Thymus (tissue), 14 donors: ENCODE measurements at places on chromosomes 11 and 22.
A peak's percentile ranks its signal among the peaks of the same experiment; 100 is the strongest.

GRCh38 chr22:46815132-46815531 is 52.7 kb downstream of the TBC1D22A start:
- no peak for DNase-seq

DNA sequence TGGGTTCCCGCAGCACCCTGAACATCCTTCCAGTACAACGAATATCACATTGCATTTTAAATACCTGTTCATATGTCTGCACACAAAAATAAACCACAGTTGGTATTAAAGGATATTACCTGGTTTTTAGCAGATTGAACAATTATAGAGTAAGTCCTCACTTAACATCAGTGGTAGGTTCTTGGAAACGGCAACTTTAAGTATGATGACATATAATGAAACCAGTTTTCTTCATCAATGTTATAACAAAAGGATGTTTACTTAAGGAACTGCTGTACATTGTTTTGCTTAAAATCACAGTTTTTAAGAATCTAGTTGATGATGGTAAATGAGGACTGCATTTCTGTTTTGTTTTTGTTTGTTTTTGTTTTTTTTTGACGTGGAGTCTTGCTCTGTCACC is 28.0 kb downstream of the TRIM66 start:
- no peak for DNase-seq

DNA sequence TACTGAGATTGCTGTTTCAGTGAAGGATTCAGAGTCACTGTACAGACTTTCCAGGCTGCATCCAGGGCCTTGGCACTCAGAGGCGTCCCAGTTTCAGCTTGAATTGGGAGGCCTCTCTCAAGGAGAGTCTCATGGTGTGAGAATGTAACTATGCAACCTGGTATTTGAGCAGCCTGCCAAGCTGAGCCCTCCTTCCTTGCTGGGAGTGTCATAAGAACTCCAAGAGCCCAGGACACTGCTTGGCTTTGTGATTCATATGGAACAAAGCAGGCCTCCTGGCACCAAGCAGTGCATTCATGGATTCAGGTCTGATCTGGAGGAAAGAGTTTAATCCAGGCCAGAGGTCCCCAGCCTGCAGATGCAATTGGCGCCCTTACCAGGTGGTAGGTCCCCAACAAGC is 171.7 kb downstream of the DBX1 start:
- DNase-seq, result no peak

DNA sequence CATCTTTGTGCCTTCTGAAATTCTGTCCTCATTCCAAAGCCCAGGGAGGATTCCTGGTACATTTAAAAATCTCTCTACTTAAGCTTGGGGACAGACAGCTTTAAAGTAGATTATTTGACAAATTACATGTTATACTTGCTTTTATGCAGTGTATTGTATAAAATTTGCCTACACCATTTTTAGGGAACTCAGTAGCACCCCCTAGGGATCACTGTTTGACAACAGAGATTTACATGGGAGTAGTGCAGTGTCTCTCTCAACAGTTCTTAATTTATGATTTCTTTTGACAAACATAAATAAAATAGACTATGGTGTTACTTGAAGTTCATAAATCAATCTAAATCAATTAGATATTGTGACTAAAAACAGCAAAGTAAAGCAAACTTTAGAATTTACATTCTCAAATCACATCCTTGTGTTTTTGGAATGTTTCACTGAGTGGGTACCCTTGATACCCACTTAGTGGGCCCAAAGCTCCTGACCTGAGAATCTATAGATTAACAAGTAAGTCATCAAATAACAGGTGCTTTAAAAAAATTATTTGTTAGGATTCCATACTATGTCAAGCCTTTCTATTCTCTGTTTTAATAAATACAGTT is 428.8 kb downstream of the DYNC2H1 start:
- DNase-seq, result no peak

- no peak for DNase-seq
Measured at GRCh38 chr11:65861533-65862183, 1.4 kb downstream of the MUS81 start.

GRCh38 chr11:59261150-59261549 is 48.4 kb upstream of the MPEG1 start:
- DNase-seq, result no peak

DNA sequence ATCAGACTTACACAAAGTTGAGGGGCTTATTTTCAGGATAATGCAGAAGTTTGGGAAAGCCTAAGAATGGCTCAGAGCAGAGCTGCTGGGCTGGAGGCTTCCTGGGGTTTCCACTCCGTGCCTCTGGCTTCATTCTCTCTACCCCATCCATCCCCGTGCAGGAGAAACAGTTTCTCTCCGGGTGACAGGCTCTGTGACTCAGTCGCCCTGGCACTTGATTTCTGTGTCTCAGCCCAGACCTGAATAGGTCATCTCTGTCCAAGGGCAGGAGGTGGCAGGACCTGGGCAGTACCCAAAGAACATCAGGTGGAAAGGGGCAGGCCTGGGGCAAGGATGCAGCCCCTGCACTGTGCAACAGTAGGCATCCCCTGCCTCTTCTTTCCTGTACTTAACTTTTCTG is 38.4 kb upstream of the RTL6 start:
- DNase-seq, result no peak

- no peak for DNase-seq
Measured at GRCh38 chr11:77967753-77968152, 26.7 kb downstream of the INTS4 start.

DNA sequence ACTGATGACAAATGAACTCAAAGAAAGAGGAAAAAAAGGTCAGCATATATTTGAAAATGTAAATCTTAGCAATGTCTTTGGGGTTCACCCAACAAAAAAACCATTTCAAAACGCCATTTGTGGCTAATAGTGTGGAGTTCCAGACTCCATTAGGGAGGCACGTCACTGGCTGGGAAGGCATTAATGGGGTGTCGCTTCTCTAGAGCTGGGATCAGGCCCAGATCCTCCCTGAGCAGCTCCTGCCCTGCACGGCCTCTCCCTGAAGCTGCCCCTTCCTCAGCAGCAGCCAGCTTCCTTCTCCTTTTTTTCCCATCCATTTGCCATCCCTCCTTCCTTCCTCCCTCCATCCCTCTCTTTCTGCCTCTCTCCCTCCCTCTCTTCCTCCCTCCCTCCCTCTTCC is 98.8 kb upstream of the LMO1 start:
- DNase-seq, result no peak

- DNase-seq, result no peak
Measured at GRCh38 chr11:68549789-68550484, 89.4 kb downstream of the PPP6R3 start.

DNA sequence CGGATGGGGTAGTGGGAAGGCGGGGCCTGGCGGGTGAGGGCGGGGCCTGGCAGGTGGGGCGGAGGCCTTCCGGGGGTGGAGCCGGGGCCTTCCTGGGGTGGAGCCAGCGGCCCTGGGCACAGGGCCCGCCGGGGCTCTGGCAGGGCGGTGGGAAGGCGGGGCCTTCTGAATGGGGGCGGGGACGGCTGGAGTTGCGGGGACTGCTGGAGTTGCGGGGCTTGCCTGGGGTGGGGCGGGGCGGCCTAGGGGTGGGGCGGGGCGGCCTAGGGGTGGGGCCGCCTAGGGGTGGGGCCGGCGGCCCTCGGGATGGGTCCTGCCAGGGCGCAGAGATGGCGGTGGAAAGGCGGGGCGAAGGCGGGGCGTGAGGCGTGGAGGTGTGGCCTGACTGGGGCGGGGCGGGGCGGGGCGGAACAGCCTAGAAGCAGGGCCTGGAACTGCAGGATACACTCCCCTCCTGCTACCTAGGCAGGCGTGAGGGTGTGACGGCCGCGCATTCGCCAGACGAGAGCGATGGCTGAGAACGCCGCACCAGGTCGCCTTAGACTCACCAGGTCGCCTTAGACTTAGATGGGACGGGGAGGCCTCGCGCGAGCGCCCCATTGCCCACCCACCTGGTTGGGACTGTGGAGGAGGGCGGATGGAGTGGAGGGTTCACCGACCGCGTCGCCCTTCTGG is 19.3 kb downstream of the RRP7A start:
- DNase-seq, result peak; percentile 47

DNA sequence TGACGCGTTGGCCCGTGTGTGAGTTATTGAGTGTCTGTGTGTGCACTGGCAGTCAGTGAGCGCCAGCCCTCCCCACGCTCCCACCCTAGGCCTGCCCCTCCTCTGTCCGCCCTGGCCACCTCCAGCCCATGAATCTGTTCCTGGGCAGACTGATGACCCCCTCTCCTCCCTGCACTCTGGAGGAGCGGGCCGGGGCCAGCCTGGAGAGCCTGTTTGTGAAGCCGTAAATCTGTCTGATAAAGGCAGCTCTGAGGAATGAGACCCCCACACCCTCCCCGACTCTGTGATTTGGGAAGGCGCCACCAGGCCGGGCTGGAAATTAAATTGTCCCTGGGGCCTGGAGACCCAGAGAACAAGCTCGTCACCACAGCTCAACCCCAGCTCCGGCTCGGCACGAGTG is 8.6 kb downstream of the TSSC4 start:
- DNase-seq, result no peak

GRCh38 chr11:22690257-22690656 is 23.8 kb downstream of the GAS2 start:
- no peak for DNase-seq

DNA sequence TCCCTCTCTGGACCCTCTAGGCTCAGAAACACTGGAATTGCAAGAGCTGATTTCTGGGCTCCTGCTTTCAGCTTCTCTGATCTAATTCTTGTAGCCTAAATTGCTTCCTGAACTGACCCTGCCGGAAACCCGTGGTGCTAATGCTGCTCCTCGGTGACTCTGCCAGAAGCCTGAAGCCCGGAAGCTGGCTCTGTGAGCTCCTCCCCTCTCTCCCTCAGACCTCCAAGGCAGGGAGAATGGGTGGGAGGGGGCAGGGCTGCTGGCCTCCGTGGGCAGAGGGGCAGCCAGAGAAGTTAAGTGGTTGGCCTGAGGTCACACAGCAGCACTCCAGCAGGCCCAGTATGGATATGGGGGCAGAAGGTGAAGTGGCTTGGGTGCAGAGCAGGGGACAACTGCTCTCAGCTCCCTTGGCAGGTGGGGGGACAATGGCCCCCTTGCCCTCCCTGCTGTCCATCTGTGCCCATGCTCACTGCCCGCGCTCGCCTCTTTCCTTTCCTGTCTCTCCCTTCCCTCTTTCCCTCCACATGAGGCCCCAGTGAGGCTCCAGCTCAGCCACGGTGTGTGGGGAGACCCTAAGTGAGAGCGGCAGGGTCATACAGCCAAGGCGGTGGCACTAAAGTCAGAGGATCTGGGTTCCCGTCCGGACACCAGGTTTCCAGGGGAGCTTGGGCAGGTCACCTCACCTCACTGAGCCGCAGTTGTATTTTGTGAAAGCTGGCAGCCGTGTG is 16.2 kb downstream of the CAPN5 start:
- no peak for DNase-seq

DNA sequence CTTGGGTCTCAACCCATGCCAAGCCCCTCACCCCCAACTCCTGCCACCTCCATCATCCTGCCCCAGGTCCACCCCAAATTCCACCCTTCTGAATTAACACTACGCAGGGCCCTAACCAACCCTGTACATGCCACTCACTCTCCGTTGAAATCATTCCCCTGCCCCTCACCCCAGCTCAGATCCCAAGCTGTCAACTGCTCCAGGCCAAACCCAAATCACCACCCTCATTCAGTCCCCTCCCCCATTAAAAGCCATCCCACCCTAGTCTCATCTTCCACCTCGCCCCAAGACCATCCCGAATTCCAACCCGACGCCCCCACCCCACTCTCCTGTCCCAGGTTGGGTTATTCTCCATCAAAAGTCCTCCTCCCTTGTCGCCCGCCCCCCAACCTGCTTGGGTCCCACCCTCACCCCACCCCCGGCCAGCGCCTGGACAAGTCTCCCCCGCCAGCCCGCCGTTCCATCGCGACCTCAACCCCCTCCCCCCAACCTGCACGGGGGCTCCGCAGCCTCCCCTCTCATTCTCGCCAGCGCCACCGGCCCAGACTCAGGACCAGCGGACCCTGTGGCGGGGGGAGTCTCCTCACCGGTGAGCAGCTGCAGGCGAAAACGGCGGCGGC is 466 bp downstream of the FAM168A start:
- no peak for DNase-seq

- DNase-seq, result no peak
Measured at GRCh38 chr11:114059984-114060391, 477 bp downstream of the ZBTB16 start.

DNA sequence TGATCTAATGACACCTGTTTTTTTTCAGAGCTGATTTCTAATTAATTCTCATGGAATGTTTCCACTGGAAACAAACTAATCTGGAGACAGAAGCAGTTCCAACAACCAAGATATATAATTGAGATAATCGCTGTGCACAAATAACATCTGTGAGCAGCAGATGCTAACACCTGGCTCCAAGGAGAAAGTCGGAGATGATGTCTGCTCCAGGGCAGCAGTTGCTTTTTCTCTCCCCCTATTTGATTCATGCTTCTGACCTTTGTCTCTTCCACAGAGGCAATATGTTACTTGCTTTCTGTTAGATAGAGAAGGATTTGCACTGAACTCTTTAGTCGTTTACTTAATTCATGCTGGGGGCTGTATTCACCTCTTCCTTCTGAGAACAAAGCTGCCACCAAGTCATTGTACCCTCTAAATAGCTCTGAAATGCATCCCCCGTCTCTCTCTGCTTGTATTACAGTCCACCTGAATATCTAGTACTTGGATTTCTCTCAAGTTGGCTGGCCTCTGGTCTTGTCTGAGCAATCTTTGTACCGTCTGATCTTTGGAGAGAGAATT is 187.4 kb downstream of the MYO18B start:
- no peak for DNase-seq

DNA sequence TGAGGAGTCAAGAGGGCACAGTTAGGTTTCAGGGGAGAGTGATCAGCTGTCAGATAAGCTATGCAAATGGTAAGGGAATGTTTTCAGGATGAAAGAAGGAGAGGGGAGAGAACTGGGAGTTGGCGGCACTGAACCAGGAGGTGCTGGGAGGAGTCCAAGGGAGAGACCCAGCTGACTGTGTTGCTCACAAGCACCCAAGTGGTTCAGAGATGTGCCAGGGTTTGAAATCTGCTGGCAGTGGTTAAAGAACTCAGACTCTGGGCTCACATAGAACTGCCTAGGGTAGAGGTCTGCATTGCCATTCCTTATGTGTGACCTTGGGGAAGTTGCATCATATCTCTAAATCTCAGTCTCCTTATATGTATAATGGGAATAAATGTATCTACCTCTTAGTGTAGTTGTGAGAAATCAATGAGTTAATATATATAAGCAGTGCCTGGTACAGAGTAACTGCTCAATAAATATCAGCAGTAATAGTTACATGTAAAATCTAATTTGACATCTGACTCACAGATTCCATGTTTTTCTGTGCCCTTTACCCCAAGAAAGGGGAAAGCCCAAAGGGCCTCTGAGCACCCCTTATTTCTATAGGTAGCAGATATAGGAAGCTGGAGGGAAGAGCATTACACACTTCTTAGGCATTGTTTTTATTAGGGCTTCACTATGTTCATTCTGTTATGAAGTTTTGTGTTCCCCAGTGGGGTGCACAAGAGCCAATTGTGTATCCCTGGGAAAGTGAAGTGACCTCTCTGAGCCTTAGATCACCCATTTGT is 66.9 kb upstream of the SESN3 start:
- DNase-seq, result no peak
